Activated CD4-positive, alpha-beta T cell treated with anti-CD3 and anti-CD28 coated beads, Interleukin-2, amount 50 U/mL, for 1 hour (primary cell): ENCODE measurements at places on chromosomes 4 and X.

DNA sequence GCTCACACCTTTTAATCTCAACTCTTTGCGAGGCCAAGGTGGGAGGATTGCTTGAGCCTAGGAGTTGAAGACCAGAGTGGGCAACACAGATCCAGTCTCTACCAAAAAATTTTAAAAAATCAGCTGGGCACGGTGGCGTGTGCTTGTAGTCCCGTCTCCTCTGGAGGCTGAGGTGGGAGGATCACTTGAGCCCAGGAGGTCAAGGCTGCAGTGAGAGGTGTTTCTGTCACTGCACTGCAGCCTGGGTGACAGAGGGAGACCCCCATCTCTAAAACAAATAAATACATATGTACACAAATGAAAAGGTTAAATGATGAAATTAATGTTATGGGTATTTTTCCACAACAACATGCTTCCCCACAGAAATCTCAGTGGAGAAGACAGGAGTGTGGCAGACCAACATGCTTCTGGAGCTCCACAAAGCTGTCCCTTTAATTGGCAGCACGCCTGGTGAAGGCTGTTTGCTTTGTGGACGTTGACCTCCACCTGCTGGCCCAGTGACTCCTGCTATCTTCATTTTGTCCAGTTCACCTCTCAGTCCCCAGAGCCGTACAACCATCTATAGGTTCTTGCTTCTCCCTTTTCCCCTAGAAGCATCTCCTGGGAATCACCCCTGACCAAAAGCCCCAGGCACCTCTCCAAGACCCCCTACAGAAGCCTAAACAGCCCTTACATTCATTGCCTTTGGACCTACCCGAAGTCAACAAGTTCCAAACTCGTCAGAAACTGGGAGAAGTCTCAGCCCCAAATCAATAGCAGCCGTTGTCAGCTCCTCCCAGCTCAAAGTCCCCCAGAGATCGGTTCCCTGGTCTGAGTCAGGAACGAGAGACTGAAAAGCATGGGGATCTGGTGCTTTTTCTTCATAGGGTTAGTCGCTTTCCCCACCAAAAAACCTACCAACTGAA is 36.4 kb upstream of the CD99 start:
- no peak for DNase-seq

- DNase-seq: peak; percentile 11
Measured at GRCh38 chrX:40933132-40933705, 152.0 kb upstream of the USP9X start.

- peak; percentile 40 for DNase-seq
Measured at GRCh38 chr4:118836301-118837120, 585 bp upstream of the SEC24D start.

DNA sequence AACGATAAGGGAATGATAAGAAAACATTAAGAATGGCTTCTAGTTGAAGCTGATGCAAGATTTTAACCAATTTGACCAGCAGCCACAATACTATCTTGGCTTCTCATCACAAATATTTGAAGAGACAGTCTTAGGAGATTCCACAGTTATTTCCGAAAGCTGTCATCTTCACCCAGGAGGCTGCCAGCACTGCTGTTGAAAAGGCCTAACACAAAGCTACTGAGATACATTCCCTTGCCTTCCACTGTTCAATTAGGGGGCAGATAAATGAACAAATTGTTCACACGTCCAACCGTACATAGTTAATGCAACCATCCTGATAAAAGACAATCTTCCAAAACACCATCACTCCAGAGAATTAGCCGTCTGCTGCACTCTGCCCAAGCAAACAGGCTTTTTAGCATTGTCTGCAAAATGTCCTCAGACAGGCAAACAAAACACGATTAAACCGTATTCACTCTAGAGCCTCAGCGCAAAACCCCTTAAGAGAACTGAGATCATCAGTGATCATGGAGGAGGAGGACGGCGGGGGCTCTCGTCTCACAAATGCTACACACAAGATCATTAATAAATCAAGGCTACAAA is 189.8 kb upstream of the PSAPL1 start:
- no peak for DNase-seq

DNA sequence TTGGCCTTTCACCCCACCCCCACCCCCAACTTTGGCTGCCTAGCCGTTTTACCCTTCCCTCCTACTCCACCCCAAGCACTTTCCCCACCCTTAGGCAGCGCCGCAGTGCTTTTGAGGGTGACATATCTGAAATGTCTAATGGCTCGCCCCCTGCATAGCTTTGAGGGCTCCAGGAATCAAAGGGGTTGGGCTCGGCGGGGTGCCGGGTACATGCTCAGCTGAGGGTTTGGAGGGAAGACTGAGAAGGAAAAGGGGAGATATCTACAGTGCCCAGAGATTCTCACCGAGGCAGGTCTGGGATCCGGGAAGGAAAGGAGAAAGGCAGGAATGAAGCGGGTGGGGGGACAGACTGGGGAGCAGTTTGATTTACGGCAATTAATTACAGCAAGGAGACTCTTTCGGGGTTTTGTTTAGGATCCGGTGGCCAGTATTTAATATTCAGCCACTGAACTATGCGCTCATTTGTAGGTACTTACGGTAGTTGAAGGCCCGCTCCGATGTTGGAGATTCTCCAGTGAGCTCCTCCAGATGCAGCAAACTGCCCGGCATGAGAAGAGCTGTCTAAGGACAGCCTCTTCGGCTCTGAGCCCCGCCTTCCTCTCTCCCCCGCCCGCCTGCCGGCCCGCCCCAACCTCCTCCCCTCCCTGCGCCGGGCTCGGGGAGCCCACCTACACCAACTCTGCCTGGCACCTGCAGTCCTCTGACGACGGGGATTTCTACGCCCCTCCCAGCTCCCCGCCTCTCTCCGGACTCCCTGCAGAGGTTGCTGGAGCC is at the start of gene IGSF1:
Gene IGSF1, minus strand, starts transcription at position 569 of the 774 bp plus-strand sequence. CDS start 2,632 bp downstream, outside the sequence.
- no peak for DNase-seq

- DNase-seq: no peak
Measured at GRCh38 chr4:9987749-9988362, 33.4 kb downstream of the SLC2A9 start.

GRCh38 chr4:47109379-47109778 is 78.0 kb downstream of the GABRB1 start:
- DNase-seq: no peak

DNA sequence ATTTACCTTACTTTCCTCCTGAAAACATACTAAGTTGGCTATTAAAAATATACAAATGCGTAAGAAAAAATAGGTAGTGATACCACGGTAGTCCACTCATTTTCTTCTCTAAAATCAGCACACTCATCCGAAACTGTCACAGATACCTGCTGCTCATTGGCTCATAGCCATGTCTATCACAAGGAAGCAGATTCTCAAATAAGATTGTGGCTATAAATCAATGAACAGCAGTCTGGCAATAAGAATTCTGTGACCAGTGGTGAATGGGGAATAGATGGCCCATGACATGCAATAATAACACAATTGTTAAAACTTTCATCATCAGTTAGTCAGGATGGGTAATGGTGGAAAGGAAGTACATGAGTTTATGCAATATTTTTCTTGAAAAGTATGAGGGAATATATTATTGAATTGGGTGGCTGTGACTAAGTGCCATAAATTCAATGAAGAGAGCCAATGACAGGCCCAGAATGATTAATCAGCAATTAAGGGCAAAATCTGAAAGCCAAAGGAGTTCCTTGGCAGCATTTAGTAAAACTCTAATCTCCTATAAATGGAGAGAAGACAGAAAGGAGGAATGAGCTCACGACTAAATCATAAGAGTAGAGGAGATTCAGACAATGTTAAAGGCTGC is 202.3 kb upstream of the NEIL3 start:
- DNase-seq: no peak

GRCh38 chrX:31384471-31384870 is 312.6 kb upstream of the FTHL17 start:
- DNase-seq: no peak

- no peak for DNase-seq
Measured at GRCh38 chrX:153525451-153525850, 8.0 kb downstream of the ATP2B3 start.

DNA sequence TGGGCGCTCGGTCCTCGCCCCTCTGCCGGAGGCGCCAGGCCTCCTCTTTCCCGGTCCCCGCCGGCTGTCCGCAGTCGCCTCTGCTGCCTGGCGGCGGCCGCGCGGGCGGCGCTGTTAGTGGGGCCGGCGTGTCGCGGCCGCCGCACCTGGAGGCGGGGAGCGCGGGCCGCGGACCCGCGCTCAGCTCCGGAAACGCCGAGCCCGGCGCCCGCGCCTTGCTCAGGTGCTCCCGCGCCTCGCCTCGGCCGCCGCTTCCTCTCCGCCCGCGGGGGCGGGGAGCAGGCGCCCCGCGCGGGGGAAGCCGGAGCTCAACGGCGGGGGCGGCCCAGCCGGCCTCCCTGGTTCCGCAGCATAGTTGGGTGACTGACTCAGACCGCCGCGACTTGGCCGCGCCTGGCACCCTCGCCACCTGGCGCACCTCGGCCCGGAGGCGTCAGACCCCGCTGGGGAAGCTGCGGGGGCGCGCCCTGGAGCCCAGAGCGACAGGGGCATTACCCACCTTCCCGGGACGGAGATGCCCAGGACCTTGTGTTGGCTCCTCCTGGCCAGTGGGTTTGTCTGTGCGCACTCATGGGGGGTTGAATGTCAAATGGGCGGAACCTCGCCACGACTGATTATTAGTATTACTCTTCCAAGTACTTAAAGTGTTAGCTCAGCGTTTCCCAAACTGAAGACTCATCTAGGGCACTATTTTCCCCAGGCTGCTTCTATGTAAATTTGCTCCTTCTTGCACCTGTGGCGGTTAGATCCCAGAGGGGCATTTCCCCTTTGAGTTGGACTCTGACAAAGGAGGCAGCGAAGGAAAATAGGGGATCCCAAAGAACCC is at the start of gene ARAP2:
Gene ARAP2, minus strand, starts transcription at position 258 of the 826 bp plus-strand sequence. CDS start 15,028 bp downstream, outside the sequence.
- peak; percentile 68 for DNase-seq

- DNase-seq: no peak
Measured at GRCh38 chr4:113607147-113607720, 154.3 kb downstream of the CAMK2D start.

DNA sequence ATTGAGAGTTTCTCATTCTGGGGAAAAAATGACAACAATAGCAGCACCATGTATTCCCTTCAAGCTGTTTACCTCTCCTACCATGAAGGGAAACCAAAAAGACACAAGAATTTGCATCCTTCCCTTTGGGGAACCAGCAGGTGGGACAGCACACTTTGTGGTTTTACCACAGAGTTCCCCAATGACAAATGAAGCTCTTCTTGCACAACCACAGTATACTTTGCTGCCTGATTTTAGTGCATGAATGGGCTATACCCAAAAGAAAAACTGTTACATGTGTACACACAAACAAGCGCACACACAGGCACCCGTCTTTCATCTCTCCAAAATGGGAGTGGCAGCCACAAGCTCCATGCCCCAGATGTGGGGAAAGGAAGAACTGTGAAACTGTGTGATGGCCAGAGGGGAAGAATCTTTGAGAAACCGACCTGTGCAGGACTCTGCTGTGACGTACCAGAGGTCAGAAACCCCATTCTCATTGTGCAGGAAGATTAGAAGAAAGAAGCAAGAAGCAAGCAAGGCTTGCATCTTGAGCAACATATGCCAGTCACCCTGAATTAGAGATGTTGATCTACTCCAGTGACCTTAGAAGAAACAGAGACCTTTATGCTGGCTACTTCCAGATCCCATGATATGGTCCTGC is 2.7 kb upstream of the MAML3 start:
- no peak for DNase-seq

- no peak for DNase-seq
Measured at GRCh38 chrX:81259020-81259713, 57.3 kb downstream of the SH3BGRL start.

DNA sequence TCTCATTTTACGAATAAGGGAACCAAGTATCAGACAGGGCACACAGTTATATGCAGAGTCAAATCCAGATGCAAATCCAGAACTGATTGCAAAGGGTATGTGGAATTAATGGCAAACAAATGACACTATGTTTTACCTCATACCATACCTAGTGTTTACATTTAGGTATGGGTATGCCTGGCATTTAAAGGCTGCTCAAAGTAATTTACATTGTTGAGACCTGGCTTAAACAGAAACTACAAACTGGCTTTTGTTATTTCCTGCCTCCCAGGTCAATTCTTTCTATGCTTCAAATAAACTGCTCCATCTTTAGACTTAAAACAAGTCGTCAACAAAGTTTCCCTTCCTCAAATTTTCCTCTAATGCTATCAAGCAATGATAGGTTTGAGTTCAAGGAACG is 33.7 kb downstream of the ANKRD17 start:
- no peak for DNase-seq

DNA sequence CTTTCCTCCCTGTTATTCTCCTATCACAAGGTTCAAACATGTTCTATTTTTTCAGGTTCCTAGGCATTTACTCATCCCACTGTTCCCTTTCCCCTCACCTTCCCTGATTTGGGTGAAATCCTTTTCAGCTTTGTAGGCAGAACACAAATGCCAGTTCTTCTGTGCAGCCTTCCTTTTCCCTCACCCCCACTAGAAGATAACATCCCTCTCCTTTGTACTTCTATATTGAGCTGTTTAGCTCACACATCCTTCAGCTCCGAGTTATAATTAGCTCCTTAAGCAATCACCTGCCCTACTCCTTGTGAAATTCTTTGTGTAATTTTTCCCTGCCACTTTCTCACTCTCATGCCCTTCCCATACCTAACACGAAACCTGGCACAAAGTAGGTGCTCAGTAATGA is 240.9 kb downstream of the AR start:
- DNase-seq: no peak

- DNase-seq: no peak
Measured at GRCh38 chr4:99887837-99888236, 6.4 kb downstream of the LAMTOR3 start.

DNA sequence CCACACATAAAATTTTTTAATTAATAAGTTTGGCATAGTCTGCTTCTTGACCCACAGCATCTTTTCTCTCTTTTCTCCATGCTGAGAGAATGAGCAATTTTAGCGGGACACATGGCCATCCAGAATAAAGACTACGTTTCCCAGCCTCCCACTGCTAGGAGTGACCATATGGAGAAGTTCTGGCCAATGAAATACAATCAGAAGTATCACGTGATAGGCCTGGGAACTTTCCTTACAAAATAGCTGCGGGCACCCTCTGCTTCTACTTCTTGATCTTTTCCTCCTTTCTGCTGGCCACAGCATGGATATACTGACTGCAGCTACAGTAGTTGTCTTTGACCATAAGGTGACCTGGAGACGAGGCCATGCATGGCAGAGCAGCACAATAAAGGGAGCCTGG is 348.0 kb downstream of the BCOR start:
- DNase-seq: no peak

- DNase-seq: no peak
Measured at GRCh38 chr4:76197971-76198410, 15.6 kb downstream of the SCARB2 start.

GRCh38 chrX:107429090-107429489 is 20.4 kb upstream of the FRMPD3 start:
- DNase-seq: peak; percentile 13

GRCh38 chr4:56128213-56128612 is 179.5 kb downstream of the CEP135 start:
- DNase-seq: no peak
